Left kidney (tissue), 8 donors: ENCODE measurements at places on chromosomes 5 and 9. TPM values are rescaled to one million over a fixed set of nuclear protein-coding genes. Genes with fewer than 3 reads are reported as not detected.

DNA sequence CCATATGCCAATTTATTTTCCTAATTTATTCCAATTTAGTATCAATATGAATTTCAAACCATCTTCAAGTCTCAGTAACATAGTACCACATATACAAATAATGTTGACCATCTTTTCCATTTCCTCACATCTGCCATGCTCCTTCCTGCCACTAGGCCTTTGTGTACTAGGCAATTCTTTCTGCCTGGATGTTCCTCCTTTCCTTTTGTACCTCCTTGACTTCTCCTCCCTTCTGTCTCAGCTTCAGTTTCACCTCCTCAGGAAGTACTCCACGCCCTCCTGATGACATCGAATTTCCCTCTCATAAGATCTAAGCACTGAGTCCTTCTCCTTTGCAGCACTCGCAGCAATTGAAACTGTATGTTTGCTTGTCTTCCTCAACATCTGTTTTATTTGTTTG, 53.9 kb downstream of the MEF2C start:
- no peak for DNase-seq

DNA sequence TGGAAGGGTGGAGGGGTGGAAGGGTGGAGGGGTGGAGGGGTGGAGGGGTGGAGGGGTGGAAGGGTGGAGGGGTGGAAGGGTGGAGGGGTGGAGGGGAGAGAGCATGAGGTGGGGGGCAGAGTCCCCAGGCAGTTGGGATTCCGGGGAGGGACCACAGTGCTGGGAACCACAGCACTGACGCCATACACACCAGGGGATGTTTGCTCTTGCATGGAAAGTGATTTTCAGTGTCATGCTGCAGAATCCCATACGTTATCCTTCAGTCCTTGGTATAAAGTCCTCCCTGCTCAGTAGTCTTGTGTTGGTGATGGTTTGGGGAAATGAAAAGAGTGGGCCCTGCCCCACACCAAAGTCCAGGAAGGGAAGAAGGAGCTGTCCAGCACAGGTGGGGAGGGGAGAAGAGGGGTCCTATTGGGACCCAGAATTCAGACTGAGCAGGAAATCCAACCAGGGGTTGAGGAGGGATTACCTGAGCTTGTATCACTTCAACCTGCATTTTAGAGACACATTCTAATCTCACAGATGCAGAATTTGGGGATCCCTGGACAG, 5.5 kb upstream of the FIBCD1 start:
- DNase-seq, result no peak

GRCh38 chr9:115202960-115203751, 85.2 kb upstream of the TNC start:
- DNase-seq, result peak; percentile 53

- DNase-seq, result no peak
Measured at GRCh38 chr5:79456890-79457583, 56.9 kb downstream of the HOMER1 start.

- no peak for DNase-seq
Measured at GRCh38 chr9:127386249-127386648, 10.7 kb upstream of the SLC2A8 start.

- no peak for DNase-seq
Measured at GRCh38 chr5:83837265-83837907, 116.7 kb upstream of the HAPLN1 start.

DNA sequence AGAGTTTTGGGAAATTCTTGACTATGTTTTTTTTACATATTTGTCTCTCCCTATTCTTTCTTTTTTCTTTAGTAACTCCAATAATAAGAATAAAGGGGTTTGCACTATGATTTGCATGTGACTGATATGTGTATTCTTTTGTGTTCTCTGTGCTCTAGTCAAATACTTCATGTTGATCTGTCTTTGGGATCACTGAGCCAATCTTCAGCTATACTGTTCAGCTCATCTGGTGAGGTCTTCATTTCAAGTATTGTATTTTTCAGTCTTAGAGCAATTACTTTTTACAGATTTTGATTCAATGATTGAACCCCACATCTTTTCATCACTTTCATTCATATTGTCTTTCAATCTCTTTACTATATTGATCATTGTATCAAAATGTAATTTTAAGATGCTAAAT, 58.1 kb upstream of the TAF11L2 start:
- DNase-seq, result no peak

DNA sequence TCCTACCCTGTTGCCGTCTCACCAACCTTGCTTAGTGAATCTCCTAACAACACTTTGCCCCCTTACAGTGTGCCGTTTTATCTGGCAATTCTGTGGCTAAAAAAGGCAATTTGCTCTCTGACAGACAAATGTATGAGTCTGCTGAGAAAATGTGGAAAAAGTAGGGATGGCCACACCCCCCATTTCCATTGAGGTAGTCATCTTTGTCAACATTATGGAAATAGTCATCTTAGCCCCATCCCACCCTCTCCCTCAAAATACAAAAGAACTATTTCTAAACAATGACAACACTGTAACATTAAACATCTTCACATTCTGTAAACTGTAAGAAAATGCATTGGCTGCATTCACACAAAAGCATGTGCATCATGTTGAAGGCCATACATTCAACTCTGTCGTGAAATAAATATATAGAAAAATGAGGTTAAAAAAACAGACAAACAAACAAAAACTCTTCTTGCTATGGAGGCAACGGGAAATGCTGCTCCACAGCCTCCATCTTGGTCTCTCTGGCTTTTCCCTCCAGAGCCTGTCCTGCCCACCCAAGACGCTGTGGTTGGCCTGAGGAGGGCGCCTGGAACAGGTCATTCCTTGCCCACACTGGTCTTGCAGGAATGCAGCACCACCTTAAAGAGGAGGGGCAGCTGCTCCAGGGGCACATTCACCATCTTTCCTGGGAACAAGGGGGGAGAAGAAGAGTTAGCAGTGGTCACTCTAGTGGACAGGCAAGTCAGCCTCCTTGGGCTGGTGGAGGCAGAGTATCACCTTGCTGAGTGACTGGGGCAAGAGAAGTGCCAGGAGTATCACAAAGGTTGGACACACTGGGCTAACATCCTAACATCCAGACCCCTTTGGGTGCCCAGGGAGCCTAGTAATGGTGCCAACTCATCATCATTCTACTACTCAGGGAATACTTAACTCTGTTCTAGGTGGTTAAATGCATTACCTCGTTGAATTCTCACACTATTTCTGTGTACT, 15.2 kb upstream of the NR5A1 start:
- no peak for DNase-seq

- no peak for DNase-seq
Measured at GRCh38 chr5:42621662-42622061, 135.0 kb upstream of the CCDC152 start.

DNA sequence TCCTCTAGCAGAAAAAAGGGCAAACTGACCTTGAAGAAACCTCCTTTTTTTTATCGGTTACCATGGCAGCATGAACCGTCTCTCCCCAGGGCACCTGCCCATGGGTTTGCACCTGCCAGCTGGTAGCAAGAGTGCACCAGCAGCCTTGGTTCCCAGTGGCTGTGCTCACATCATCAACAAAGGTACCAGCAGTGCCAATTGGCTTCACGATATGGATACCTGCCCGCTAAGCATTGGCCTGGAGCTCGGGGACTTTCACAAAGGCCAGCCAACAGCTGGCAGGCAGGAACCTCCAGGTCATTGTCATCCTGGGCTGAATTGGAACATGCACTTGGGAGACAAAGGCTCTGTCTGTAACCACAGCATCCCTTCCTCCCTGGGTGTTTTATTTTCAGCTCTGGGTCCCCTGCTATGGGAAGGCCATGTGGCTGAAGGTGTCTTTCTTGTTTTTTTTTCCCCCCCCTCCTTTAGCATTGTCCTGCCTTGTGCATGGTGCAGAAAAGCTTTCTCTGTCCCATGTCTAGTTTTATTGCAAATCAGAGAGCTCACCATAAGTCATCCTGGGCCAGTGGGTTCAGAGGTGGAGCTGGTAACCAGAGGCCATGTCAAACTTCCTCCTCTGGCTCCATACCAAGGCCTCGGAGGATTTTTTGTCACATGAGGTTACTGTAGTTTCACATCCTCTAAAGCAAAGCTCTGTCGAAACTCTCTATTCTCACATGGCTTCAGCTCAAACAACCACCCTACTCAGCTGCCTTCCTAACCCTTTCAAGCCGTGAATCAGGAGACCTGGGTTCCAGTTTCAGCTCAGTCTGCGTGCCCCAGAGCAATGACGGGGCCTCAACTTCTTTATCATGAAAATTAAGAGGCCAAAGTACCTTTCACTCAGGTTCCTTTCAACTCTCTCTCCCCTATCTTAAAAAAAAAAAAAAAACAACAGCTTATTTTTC, 145.5 kb upstream of the MAP3K1 start:
- DNase-seq, result no peak

- no peak for DNase-seq
Measured at GRCh38 chr5:94304146-94304545, 314.3 kb downstream of the KIAA0825 start.

DNA sequence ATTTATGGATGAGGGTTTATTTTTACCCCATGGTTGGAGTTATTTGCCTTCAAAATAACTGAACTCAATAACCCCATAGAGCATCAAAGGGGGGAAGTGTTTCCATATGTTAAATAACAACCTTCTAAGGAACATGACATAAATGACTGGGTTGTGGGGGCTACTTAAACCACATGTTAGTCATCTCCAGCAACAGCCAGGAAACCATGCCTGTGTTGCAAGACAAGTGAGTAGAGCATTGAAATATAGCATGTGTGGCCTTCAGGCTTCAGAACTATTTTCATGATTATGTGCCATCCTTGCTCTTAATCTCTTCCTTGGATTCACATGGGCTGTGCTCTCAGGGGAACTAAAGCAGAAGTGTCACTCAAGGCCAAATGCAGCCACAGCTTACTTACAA, 431.2 kb downstream of the AGTPBP1 start:
- DNase-seq, result no peak

DNA sequence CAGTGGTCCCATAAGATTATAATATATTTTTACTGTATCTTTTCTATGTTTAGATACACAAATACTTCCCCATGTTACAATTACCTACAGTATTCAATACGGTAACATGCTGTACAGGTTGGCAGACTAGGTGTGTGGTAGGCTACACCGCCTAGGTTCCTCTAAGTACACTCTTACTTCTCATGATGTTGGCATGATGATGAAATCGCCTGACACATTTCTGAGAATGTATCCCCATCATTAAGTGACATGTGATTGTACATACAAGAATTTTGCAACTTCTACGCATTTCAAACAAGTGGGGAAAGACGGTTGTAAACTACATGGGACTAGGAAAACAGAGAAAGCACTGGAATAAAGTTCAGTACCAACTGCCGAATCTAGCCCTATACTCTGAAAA, 53.3 kb downstream of the SETX start:
- DNase-seq, result no peak

GRCh38 chr9:108762348-108763055, 93.3 kb downstream of the ACTL7B start:
- DNase-seq, result no peak

DNA sequence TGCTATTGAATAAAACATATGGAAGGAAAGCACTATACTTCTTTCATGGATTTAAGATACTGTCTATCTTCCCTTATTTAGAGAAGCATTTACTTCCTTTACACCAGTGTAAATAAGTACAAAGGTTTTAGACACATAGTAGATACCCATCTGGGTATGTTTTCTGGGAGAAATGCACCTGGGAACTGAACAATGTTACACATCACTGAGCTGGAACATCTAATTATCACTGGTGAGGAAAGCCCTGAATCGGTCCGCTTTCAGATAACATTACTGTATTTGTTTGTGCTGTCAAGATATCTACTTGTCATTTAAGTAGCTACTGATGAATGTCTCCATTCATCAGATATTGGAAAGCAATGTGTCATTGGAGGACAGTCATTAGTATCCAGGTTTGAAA, 964.7 kb upstream of the PTPRD start:
- peak; percentile 3 for DNase-seq

- no peak for DNase-seq
Measured at GRCh38 chr9:134620751-134621557, 20.6 kb upstream of the COL5A1 start.

GRCh38 chr9:112719241-112719691, 1.3 kb upstream of the INIP start:
- DNase-seq, result no peak

DNA sequence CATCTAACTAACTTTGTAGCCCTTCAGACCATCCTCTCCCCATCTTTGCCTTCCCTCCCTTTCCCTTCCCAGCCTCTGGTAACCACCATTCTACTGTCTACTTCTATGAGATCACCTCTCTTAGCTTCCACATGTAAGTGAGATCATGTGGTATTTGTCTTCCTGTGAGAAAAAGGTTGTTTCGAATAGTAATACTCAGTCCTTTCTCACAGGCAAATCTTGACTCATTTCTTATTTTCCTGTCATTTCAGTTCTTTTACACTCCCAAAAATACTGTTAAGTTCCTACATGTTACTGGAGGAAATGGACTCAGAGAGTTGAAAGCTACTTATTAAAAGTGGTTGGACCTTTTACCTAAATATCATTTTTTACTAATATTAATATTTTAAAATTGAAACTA, 82.1 kb downstream of the SLF1 start:
- no peak for DNase-seq

GRCh38 chr9:68443624-68444023, 87.2 kb downstream of the PGM5 start:
- DNase-seq, result no peak

DNA sequence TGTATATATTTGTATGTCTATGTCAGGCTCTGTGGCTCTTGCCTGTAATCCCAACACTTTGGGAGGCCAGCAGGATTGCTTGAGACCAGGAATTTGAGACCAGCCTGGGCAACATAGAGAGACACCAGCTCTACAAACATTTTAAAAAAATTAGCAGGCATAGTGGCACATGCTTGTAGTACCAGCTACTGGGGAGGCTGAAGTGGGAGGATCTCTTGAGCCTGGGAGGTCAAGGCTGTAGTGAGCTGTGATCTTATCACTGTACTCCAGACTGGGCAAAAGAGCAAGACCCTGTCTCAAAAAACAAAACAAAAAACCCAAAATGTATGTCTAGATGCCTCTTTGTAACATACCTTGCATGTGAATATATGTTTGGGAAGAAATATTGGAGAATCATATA, 15.8 kb downstream of the ARRDC3 start:
- DNase-seq, result no peak

- no peak for DNase-seq
Measured at GRCh38 chr5:112960863-112961504, 15.6 kb upstream of the DCP2 start.

The ETF1 gene
- 88.6 TPM for polyA plus RNA-seq

The AMBP gene
- polyA plus RNA-seq, result 1.9 TPM

The PCA3 gene
- 0.96 TPM for polyA plus RNA-seq

The FAM78A gene
- polyA plus RNA-seq, result 2.4 TPM

The ITGA2 gene
- 32.4 TPM for polyA plus RNA-seq

The SLC34A1 gene
- polyA plus RNA-seq, result 200 TPM

The CERCAM gene
- 34.9 TPM for polyA plus RNA-seq

The SLC26A2 gene
- 22.8 TPM for polyA plus RNA-seq

The TOPORS gene
- 37.5 TPM for polyA plus RNA-seq
